ENCODE measurements at places on chromosomes 12 and 14.

DNA sequence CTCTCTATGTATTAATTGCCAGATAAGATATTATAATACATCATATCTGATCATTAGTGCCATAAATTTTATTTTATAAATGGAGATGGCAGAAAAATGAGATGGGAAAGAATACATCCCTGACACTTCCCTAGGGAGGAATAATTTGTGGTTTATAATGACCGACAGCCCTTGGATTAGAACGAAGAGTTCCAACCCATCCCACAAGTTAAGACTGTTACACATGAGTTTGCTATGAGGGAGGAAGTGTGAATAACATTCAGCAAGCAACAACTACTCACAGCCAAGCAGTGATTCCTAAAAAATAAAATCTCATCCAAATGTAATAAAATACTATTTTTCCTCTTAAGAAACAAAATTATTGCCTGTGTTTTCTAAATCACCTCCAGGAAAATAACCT is 299.0 kb downstream of the CCDC91 start:
- no peak for DNase-seq

- no peak for DNase-seq
These were observed 554 bp upstream of the ATF7 start for GRCh38 chr12:53626702-53627169.

DNA sequence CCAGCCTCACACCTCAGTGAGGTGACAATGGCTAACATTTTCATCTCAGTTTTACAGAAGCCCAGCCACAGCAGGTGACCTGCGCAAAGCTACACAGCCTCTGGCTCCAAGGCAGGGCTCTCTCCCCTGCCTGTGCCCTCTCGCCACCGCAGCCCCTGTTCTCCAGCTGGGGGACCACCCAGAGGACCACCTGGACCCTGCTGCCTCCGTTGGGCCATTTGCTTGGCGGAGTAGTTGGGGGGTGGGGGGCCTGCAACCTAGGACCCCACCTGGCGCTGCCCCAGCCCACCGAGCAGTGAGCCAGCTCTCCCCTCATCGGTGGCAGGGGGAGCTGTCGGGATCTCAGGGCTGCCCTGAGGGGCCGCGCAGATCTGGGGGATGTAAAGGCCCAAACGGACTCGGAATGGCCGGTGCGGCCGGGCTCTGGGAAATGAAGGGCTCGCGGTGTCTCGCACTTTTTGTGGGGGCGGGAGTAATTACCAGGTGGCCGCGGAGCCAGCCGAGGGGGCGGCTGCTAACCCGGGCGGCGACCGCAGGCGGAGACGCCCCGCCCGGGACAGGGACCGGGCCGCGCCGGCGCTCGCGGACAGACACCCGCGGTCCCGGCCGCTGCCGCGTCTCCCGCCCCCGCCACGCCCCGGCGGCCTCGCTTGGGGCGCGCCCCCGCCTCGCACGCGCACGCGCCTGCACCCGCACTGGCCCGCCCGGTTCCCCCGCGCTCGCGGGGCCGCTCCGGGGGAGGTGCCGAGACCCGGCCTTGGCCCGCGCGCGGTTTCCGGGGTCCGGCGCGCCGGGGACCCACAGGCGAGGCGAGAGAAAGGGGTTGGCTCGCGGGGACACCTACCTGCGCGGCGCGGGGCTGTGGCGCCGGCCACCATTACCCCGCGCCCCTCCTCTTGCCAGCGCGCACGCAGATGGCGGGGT is 8.6 kb upstream of the GPR68 start:
- no peak for DNase-seq

GRCh38 chr12:114440270-114441038 is 34.5 kb upstream of the TBX5 start:
- no peak for DNase-seq

Measured in OCI-M1 (cell line).